Activated T-cell treated with anti-CD3 and anti-CD28 coated beads for 48 hours (primary cell): ENCODE measurements at places on chromosomes 5 and 9.

GRCh38 chr9:35072461-35073278 is at the start of gene VCP:
Gene VCP, minus strand, starts transcription at chr9:35072625. Its CDS starts 272 bp downstream, at chr9:35072353.
- DNase-seq = peak; percentile 93

DNA sequence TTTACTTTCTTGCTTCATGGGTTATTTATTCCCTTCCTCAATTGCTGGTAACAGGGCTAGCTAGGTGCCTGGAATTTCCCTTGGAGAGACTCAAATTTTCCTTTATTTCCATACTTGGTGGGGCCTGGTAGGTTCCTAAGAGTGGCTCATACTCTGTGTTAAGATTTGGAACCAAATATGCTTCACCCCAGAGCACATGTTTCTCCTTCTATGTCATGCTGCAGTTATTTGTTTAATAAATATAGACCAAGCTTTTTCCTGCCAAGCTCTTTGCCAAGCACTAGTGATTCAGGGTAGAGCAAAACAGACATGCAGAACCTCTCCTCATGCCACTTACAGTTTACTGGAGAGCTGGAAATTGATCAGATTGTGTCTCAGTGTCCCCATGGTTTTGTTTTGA is 290.3 kb upstream of the SGCD start:
- no peak for DNase-seq

GRCh38 chr5:103476811-103477210 is 85.8 kb downstream of the NUDT12 start:
- DNase-seq = no peak

DNA sequence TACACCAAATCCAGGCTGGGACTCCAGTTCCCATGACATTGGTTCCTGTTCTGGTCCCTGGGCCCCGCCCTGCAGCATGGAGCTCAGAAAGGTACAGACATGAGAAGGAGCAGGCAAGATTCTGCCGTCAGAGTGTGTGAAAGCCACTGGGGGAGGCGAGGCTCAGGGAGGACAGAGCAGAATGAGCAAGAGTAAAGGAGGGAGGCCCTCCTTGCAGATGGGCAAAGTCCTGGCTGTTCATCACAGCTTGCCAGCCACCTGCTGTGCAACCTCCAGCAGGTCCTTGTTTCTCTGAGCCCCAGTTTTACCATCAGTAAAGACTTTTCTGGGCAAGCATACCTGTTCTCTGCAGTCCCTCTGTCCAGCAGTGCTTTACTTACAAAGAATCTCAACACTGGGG is 73.3 kb downstream of the HRH2 start:
- DNase-seq = no peak

DNA sequence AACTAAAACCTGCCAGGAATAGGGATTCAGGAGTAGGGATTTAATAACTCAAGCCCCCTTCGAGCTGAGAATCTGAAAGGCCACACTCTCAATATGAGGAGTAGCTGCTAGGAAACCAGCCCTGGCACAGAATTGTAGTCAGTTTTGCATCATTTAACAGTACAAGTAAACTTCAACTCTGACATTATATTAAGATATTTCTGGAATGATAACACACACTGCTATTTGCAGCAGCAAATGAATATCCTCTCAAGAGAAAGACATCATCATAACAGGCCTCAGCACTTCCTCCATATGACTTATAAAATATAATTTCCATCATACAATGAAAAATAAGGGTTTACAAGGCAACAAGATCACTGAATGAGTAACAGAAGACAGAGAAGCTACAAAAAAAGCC is 138.2 kb upstream of the RFX3 start:
- no peak for DNase-seq

DNA sequence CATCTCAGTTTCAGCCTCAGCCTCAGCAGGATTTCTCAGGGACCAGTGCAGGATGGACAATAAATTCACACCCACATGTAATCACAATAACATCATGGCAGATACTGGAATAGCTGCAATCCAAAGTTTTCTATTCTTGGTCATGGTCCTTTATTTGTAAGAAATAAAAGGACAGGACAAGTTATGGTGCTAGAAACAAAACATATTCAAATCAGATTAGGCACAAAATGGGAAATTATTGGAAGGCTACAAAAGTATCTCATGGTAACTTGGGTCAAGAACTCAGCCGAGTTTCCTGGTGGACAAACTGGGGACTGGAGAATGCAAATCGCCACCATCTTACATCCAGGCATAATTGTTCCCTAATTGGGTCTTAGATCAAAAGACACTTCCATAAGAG is 1768.2 kb upstream of the WWC1 start:
- DNase-seq = no peak

DNA sequence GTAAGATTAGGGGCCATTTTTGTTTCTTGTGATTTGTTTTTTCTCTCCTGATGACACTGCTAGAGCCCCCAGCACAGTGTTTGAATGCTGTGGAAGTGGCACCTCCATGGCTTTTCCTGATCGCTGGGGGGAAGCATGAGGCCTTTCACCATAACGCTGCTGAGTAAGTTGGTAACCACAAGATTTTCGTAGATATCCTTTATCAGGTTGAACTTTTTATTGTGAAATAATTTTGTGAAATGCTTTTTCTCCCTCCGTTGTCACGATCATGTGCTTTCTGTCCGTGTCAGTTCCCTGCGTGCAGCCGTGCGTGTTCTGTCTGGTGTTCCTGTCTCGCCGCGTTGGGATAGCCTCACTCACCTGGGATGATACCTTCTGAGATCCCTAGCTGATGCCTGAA is 59.4 kb downstream of the EHMT1 start:
- DNase-seq = no peak

DNA sequence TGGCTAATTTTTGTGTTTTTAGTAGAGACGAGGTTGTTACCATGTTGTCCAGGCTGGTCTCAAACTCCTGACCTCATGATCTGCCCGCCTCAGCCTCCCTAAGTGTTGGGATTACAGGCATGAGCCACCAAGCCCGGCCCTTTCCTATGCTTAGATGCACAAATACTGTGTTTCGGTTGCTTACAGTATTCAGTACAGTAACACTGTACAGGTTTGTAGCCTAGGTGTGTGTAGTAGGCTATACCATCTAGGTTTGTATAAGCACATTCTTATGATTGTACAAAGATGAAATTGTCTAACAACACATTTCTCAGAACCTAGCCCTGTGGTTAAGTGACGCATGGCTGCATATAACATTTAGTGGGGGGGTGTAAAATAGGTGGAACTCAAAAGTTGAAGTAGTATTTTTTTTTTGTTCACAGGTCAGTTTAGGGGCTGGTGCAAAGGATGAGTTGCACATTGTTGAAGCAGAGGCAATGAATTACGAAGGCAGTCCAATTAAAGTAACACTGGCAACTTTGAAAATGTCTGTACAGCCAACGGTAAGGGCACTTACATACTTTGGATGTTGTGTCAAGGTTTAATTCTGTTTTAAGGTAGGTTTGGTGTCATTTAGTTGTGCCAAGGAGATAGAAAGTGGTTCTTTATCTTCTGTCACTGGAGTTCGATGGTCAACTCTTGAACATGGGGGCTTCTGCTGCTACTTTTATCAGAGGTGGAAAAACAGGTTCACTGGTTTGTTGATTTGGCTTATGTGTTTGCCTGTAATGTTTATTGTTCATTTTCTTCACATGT is 3.4 kb downstream of the NPM1 start:
- no peak for DNase-seq

DNA sequence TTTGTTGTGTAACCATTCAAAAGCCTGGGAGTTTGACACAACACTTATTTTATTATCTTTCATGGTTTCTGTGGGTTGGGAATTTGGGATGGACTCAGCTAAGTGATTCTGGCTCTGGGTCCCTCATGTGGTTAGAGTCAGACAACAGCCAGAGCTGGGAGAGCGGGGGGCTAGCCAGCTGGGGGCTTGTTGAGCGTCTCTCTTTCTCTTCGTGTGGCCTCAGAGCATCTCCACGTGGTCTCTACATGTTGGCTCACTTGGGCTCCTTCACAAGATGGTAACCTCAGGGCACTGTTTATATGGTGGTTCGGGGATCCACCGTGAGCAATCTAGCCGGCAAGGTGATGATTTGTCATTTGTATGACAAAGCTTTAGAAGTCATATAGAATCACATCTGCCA is 73.6 kb downstream of the FSTL4 start:
- DNase-seq = no peak

DNA sequence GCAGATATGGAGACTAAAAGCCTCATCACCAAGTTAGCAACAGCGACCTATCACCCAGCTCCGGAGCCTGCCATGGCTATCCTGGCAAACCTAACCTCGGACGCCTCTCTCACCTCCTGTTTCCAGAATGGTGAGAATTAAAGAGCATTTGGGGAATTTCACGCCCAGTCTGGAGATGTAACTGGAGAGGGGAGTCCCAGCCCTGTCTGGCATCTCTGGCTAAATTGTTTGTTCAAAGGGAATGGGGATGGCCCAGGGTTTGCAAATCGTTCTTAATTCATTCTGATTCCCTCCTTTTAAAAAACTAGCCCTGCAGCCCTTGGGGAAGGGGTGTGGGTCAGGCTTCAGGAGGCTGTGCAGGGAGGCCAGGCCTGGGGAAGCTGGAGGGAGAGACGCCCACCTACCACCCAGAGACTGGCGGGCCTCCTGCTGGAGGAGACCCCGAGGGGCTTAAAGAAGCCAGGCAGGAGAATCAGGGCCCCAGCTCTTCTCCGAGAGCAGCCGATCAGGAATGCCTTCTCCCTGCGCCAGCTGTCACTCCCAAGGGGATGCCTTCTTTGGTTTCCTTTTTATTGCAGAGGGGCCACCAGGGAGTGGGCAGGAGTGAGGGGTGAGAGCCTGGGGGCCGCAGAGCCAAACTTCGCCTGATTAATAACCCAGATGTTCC is 964 bp upstream of the COL5A1 start:
- no peak for DNase-seq
